Gastroesophageal sphincter (tissue), 4 donors: ENCODE measurements at places on chromosomes 5 and 9. TPM values are rescaled to one million over a fixed set of nuclear protein-coding genes. Genes with fewer than 3 reads are reported as not detected.

- ATAC-seq = no peak
Measured at GRCh38 chr5:177445917-177446199, 756 bp upstream of the PRR7 start.

DNA sequence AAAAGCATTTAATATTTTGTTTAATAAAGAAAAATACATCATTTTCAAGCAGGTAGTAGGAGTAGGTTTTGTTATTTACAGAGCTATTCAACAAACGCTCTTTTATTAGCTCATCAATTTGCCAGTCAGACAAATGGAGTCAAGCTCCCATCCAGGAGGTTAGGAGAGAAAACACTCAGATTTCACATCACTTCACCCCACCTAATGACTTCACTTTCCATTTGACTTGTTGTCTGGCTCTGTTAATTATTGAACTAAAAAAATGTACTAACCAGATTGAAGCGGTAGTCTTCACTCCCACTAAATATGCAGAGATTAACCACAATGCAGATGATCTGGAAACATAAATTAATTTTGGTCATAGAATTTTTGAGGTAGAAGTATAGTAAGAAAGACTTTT, 193.6 kb upstream of the VCAN start:
- no peak for ATAC-seq

DNA sequence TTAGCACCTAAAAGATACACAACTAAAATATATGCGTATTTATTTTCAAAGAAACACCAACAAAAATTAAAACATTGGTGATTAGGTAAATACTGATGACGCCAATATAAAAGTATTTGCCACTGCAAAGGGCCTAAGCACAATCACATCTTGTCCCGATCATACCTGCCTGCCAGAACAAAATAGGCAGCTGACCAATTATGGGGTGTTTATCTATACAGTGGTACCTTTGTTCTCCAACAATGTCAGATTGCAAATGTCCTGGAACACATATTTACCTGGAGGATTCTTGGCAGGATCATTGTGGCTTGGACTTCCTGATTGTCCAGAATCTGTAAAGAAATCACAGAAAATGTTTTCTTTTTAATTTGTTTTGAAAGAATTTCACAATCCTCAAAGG, 134.5 kb downstream of the NFIB start:
- no peak for ATAC-seq

Gene ERAP2
- total RNA-seq = 8.0 TPM
